GM12892 (cell line): ENCODE measurements at places on chromosomes 5 and 9.

DNA sequence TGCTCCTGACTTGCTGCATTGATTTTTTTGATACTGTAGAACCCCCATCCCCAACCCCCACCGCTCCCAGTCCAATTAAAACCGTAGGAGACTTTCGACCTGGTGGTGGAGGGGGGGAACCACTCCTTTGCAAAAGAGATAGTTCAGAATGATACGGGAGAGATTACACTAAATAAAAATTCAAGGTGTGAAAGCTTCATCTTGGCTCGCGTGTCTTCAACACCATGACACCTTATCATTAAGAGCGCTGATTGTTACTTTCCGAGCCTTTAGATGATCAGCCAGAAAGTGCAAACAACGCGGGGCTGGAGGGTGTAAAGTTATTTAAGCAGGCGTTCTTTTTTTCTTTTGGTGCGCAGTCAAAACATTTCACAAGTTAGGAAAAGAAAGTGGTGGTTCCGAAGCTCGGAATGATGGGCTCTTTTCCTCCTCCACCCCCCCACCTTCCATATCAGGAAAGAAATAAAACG lies 1.3 kb upstream of the ZNF462 start:
- DNase-seq: no peak

DNA sequence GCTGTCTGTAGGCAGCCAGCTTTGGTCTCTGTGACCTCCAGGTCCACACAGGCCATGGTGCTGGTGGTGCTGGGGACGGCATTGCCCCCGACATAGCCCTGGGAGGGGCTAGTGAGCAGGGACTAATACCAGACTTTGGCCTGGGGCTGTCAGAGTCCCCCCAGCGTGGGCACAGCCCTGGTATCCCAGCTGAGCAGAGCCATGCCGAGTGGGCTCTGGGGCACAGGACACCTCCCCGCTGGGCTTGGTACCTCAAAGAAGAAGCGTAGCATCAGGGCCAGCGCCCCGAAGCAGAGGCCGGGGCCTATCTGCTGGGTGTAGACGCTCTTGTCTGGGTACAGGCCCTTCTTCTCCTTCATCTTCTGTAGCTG lies 9.5 kb downstream of the MYMK start:
- DNase-seq: no peak

GRCh38 chr5:174503461-174504265 lies 220.7 kb upstream of the MSX2 start:
- DNase-seq: no peak

GRCh38 chr9:37925786-37926736 lies 22.1 kb upstream of the SLC25A51 start:
- no peak for DNase-seq

- DNase-seq: no peak
Measured at GRCh38 chr5:110753600-110753999, 14.8 kb downstream of the SLC25A46 start.

- no peak for DNase-seq
Measured at GRCh38 chr5:158233735-158234322, 374.9 kb upstream of the CLINT1 start.

DNA sequence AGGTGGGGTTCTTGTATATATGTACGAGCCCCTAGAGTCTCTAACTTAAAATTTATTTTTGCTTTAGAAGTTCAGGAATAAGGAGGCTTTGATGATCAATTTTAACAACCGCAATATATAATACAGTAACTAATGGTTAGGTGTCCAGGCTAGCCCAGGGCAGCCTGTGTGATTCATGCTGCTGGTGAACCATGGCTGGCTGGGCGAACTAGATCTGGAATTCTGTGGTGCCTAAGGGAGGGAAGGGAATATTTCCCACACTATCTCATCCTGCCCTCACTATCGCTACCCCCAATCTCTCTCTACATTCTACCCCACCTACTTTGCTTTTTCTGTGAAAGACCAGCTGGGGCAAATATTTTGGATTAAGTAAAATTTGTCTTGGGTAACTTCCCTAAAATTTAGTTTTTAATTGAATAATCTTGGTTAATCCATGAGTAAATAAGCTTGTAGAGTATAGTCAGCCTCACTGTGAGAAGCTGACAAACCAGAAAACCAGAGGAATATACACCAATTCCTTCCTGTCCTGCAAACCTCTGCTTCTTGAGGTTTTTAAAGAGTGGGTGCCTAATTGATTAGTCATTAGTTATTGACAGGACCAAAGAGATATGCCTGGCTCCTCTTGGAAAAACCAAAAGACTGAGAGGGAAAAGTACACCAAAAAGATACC lies 115.1 kb upstream of the CCDC152 start:
- no peak for DNase-seq

DNA sequence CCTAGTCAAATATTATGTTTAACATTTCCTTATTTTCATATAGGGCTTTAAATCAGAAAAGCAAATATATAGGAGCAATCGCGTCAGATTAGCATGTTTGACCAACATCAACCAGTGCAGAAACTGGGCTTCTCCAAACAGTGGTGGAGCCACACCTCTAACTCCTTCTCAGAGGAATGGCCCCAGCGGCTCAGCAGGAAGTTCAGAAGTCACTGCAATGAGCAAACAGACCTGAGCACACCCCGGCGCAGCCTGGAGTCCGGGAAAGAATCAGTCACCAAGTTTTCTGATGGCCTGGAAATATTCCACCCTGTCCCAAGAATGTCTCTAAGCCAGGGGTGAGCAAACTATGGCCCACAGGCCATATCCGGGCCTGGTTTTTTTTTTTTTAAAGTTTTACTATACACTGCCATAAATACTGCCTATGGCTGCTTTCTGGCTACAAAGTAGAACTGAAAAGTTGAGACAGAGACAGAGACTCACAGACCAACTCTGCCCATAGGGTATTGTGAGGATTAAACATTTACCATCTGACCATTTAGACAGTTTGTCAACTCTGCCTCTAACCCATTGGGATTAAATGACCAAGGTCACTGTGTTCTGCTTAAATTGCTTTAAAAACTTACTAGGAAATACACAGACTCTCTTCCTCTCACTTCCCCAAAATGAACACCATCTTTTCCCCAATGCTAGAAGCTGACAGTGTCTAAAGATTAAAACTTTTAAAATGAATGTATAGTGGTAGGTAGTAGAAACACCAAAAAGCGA lies 5.4 kb downstream of the GOLM1 start:
- DNase-seq: no peak

- no peak for DNase-seq
Measured at GRCh38 chr5:14155075-14155474, 11.9 kb downstream of the TRIO start.

DNA sequence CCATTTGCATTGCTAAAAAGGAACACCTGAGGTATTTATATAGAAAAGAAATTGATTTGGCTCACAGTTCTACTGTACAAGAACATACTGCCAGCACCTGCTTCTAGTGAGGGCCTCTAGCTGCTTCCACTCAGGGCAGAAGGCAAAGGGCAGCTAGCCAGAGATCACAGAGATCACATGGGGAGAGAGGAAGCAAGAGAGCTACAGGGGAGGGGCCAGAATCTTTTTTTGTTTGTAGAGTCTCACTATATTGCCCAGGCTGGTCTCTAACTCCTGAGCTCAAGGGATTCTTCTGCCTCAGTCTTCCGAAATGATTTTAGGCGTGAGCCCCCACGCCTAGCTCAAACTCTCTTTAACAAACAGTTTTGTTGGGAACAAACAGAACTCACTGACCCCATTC lies 6.1 kb downstream of the SLCO4C1 start:
- no peak for DNase-seq

- DNase-seq: no peak
Measured at GRCh38 chr5:40683305-40683704, 3.6 kb downstream of the PTGER4 start.

DNA sequence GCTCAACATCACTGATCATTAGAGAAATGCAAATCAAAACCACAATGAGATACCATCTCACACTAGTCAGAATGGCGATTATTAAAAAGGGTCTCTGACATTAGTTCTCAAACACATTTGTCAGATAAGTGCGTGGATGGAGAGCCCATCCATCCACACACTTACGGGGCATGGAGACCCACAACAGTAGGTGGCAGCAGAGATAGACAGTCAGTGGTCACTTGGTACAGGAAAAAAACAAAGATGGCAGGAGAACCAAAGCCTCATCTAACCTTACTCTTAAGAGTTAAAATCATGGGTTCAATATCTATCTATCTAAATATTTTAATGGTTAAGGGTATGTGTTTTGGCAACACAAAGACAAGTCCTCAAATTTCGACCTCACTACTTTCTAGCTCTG lies 1378.7 kb upstream of the C9orf72 start:
- DNase-seq: no peak

DNA sequence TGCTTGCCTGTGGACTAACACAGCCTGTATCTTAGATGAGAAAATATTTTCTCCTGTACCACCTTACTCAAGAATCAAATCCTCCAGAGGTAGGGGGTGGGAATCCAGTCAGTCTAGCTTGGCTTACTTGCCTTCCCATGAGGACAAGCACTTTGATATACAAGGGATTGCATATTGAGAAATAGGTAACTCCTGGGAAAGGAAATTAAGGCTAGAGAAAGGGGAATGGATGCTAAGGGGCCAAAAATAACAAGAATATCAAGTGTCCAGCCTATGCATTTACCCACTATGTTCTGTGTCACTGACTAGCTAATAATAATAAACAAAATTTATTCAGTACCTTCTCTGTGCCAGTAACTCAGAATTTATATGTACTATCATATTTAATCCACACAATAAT lies 21.4 kb upstream of the SNX2 start:
- DNase-seq: no peak

DNA sequence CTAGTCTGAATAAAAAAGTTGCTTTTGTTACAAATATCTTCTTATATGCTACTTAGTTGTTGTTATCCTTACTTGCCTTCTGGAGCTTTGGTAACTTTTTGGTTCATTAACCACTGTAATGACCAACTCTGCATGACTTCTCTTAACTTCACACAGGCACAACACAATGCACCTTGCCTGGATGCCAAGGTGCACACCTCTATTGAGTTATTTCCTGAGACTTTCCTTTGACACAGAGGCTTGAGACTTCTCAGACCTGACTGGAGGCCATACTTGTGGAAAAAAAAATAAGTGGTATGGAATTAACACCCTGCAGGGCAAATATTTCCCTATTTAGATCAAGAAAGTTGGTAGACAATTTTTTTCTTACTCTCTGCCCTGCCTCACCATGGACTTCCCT lies 1925.6 kb downstream of the EFNA5 start:
- DNase-seq: no peak

GRCh38 chr9:14428781-14429230 lies 114.9 kb upstream of the NFIB start:
- DNase-seq: peak; percentile 10

DNA sequence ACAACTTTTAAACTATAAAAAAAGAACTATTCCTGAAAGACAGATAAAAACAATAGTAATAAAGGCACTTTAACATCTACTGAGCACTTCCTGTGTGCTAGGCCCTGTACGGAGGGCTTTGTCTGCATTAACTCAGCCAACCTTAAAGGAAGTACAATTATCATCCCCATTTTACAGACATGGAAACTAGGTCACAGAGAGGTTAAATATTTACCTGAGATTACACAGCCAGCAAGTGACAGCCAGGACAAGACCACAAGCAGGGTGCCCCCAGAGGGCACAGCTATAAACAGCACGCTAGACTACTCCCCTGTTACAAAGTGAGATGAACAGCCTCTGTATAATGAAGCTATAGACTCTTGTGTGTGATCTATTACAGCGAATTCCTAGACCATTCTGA lies 25.5 kb downstream of the DDX31 start:
- DNase-seq: no peak

GRCh38 chr9:112360047-112360804 lies 19.7 kb upstream of the HSDL2 start:
- DNase-seq: no peak

- no peak for DNase-seq
Measured at GRCh38 chr5:131258733-131259132, 5.1 kb upstream of the CDC42SE2 start.

DNA sequence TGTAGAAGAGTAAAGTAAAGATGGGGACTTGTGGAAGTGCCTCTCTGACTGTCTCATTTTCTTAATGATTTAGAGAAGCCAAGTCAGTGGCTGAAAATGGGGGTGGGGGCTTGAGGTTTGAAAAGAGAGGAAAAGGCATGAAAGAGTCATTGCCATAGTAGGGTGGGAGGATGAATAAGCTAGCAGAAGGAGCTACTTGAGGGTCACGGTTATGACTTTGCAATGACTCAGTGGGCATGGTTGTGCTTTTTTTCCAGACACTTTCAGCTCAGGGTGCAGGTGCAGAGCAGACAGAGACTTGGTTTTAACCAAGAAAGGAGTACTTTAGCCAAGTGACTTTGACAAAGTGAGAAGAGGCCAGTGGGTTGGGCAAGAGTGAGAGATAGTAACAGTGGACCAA lies 117.8 kb downstream of the PTTG1 start:
- DNase-seq: no peak

GRCh38 chr5:107028938-107029337 lies 641.8 kb downstream of the EFNA5 start:
- no peak for DNase-seq

- no peak for DNase-seq
Measured at GRCh38 chr5:177545487-177546257, 8.7 kb downstream of the FAM193B start.

DNA sequence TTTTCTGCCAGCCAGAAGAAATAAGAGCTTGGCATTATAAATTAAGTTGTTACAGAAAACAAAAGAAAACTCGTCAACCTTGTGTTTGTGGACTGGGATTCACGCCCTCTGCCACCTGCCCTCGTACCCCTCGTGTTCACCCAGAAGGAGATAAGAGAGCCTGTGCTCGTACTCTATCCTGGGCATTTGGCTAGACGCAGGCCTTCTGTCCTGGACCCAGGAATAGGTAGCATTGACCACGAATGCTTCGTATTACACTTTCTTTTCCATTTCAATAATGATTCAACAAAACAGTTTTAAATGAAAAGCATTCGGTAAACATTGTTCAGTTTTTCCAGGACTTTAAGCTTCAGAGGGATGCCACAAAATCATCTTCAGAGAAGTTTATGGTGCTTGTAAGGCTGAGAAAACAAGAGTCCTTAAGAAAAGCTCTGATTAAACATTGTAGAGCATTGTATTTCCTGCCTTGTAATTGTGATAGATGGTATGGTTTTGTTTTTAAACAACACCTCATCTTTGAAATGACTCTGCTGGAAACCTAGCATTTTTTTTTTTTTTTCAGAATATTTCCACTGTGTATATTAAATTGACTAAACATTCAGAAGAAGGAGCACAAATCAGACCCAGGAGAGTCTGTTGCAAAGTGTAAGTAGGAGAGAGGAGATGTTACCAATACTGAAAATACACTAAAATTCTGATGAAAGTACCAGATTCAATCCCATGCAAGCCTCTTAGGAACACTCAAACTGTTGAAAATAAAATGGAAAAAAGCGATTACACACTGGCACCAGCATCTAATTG lies 27.6 kb downstream of the MTX3 start:
- DNase-seq: no peak

DNA sequence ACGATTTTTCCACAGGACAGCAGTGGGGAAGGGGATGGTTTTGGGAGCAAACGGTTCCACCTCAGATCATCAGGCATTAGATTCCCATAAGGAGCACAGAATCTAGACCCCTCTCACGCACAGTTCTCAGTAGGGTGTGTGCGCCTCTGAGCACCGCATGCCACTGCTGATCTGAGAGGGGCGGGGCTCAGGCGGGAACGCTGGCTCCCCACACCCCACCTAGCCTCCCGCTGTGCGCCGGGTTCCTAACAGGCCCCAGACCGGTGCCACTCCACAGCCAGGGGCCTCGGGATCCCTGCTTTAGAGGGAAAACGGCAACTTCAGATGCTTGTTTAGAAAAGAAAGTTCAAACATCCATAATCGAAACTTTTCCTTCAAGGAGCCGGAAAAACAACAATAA lies 20.4 kb downstream of the TERT start:
- no peak for DNase-seq

- DNase-seq: no peak
Measured at GRCh38 chr5:42912184-42912798, 100.6 kb upstream of the SELENOP start.
